ENCODE measurements at places on chromosomes 3 and 15. TPM values are rescaled to one million over a fixed set of nuclear protein-coding genes. Genes with fewer than 3 reads are reported as not detected.

TRPM1 gene
- not detected for total RNA-seq

CCDC39 gene
- total RNA-seq: not detected

C2CD4B gene
- 28.4 TPM for total RNA-seq

ZNF106 gene
- 51.2 TPM for total RNA-seq

DUOX1 gene
- total RNA-seq: not detected

PATL2 gene
- not detected for total RNA-seq

NIT2 gene
- total RNA-seq: 29.1 TPM

C3orf85 gene
- total RNA-seq: not detected

AGTR1 gene
- not detected for total RNA-seq

TMEM266 gene
- total RNA-seq: not detected

NR1I2 gene
- not detected for total RNA-seq

TGM5 gene
- total RNA-seq: not detected

COL7A1 gene
- 1.9 TPM for total RNA-seq

HTR3E gene
- total RNA-seq: not detected

HESX1 gene
- total RNA-seq: 0.58 TPM

ECE2 gene
- total RNA-seq: not detected

ATP13A4 gene
- not detected for total RNA-seq

ZNF592 gene
- total RNA-seq: 22.3 TPM

MOBP gene
- total RNA-seq: 0.44 TPM

MED12L gene
- total RNA-seq: 0.23 TPM

PROK2 gene
- total RNA-seq: not detected

SLC28A1 gene
- total RNA-seq: not detected

CPLX3 gene
- not detected for total RNA-seq

GOLGA8F gene
- total RNA-seq: not detected

NUP210 gene
- total RNA-seq: 0.84 TPM

CYP19A1 gene
- total RNA-seq: not detected

CCR1 gene
- total RNA-seq: not detected

PLA2G4F gene
- total RNA-seq: not detected

ROPN1 gene
- not detected for total RNA-seq

LMAN1L gene
- total RNA-seq: not detected

PGBD4 gene
- total RNA-seq: 1.1 TPM

Data from endothelial cell of umbilical vein (primary cell).